NCI-H524 treated with DMSO at 0.1 percent for 48 hours (cell line): ENCODE measurements at places on chromosomes 13 and 19.

DNA sequence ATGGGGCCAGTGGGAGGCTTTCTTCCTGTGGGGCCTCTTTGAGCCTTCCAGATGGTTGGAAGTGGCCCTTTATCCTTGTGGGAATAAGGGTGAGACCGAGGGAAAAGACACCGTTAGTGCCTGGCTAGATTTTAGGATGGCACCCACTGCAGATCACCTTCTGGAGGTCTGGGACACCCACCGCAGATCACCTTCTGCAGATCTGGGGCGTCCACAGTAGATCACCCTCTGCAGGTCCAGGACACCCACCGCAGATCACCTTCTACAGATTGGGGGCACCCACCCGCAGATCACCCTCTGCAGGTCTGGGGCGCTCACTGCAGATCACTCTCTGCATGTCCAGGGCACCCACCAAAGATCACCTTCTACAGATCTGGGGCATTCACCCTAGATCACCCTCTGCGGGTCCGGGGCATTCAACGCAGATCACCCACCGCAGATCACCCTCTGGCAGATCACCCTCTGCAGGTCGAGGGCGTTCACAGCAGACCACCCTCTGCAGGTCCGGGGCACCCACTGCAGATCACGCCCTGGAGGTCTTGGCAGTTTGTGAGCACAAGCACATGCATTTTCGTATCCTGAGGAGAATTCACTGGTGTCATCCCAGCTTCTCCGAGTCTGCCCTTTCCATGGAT, 153.4 kb upstream of the TSHZ3 start:
- DNase-seq = no peak

- DNase-seq = no peak
Measured at GRCh38 chr13:20193907-20194631, 1.3 kb upstream of the GJB2 start.

DNA sequence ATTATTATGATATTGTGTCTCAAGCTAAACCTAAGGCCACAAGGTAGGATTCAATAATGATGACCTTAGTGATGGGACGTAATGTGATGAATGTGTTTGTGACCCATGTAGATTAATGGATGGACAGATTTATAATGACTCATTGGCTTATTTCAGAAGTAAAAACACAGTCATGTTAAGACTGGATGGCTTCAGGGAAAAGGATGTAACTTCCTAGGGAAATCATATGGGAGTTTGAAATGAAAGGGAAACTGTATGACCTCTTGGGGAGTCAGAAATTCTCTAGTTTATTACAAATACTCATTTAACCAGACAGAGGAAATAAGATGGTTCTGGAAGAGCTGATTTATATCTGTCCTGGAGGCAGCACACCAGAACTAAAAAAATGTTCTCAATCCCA, 2.9 kb downstream of the EDNRB start:
- DNase-seq = no peak

GRCh38 chr13:25890671-25891212, 161.1 kb downstream of the SHISA2 start:
- no peak for DNase-seq

- no peak for DNase-seq
Measured at GRCh38 chr19:801030-801860, 4.0 kb downstream of the PTBP1 start.
